ENCODE measurements at places on chromosomes 5 and 9.

DNA sequence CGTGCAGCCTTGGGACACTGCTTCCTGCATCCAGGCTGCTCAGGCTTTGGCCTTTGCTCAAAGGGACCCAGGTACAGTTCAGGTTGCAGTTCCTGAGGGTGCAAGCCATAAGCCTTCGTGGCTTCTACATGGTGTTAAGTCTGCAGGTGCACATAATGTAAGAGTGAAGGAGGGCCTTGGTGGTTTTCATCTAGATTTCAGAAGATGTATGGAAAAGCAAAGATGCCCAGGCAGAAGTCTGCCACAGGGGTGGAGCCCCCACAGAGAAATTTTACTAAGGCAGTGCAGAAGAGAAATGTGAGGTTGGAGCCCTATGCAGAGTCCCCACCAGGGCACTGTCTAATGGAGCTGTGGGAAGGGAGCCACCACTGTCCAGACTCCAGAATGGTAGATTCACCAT lies 200.9 kb downstream of the ICE1 start:
- no peak for DNase-seq

- DNase-seq = no peak
Observed at GRCh38 chr5:123182072-123182471, 93.0 kb downstream of the PRDM6 start.

DNA sequence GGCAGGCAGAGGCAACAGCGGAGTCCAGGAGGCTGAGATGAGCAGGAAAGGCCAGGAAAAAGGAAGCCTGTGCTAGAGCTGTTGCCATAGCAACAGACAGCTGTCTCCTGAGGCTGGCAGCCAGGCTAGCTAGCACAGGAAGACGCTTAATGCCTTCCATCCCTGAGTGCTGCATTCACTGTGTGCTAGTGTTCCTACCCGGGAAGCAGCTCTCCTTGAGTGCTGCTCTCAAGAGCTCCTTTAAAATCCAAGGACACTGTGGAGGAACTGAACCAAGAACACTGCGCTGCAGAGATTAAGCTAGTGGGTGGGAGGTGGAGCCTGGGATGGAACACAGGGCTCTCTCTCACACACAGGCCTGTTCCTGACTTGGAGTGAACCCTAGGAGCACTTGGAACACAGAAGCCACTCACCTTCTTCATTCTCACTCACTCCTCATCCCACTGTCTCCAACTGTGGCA lies 53.5 kb upstream of the IL7R start:
- DNase-seq = peak; percentile 8

- DNase-seq = peak; percentile 1
Observed at GRCh38 chr9:131776473-131776872, 36.6 kb upstream of the RAPGEF1 start.

GRCh38 chr5:139177809-139178588 lies 20.2 kb downstream of the SIL1 start:
- DNase-seq = no peak

GRCh38 chr5:130651440-130651839 lies 513.6 kb downstream of the HINT1 start:
- no peak for DNase-seq

DNA sequence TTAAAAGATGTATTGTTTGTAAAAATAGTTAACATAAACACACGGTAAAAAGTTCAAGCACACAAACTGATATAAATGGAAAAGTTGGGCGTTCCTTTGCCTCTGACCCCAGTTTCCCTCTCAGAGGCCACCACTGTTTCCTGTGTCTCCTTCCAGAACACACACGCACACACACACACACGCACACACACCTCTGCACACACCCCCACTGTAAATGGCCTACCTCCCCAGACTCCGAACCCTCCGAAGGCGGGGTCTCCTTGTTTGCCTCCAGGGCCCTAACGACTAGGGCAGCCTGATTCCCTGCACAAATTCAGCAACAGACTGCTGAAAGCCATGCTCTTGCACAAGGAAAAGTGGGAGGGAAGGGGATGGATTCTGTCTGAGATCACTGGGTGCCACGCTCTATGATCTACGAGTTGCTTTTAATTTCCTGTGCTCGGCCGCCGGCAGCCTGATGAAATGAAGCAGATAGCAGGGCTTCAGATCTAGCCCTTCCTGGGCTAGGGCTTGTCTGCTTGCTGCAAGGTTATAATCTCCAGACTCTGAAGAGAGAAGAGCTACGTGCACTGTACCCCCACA lies 184.0 kb upstream of the IL12B start:
- peak; percentile 38 for DNase-seq

- DNase-seq = no peak
Observed at GRCh38 chr5:10331341-10331796, 22.1 kb upstream of the MARCHF6 start.

DNA sequence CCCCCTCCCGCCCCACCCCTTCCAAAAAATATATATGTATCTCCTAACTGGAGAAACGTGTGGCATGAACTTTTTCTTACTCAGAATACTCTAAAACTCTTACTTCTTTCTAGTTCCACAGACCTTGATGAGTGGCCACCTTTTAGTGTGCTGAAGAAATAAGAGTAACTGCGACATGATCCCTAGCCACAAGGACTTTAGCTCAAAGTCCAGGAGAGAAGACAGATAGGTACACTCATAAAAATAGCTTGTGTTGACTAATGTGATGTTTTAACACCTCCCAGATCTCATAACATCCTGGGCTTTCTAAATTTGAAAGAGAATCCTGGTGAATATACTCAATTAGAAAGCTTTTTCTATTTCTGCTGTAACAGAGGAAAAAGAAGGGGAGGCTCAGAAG lies 1005.0 kb upstream of the DMAC1 start:
- no peak for DNase-seq

- DNase-seq = no peak
Observed at GRCh38 chr5:151923866-151924476, 680 bp downstream of the GLRA1 start.

DNA sequence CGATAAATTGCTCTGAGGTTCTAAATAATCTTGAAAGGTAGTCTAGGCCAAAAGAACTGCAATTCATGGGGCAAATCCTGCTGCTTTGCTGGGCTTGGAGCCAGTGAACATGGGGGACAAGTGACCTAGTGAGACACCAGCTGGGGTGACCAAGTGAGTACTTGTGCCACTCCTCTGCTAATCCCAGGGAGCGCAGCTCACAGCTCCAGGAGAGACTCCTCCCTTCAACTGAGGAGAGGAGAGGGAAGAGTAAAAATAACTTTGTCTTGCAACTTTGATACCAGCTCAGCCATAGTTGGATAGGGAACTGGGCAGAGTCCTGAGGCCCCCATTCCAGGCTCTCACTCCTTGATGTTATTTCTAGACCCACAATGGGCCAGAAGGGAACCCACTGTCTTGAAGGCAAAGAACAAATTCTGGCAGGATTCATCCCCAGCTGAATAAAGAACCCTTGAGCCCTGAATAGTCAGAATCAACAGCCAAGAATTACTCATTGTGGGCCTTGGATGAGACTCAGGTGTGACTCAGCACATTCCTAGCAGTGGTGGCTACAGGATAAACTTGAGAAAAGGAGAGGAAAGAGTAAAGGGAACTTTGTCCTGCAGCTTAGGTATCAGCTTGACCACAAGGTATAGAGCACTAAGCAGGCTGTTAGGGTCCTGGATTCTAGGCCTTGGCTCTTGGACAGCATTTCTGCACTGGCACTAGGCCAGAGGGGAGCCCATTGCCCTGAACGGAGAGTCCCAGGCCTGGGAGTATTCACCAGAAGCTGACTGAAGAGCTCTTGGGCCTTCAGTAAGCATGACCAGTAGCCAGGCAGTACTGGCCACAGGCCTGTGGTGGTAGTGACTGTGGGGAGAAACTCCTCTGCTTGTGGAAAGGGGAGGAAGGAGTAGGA lies 288.3 kb upstream of the CDH18 start:
- peak; percentile 47 for DNase-seq

DNA sequence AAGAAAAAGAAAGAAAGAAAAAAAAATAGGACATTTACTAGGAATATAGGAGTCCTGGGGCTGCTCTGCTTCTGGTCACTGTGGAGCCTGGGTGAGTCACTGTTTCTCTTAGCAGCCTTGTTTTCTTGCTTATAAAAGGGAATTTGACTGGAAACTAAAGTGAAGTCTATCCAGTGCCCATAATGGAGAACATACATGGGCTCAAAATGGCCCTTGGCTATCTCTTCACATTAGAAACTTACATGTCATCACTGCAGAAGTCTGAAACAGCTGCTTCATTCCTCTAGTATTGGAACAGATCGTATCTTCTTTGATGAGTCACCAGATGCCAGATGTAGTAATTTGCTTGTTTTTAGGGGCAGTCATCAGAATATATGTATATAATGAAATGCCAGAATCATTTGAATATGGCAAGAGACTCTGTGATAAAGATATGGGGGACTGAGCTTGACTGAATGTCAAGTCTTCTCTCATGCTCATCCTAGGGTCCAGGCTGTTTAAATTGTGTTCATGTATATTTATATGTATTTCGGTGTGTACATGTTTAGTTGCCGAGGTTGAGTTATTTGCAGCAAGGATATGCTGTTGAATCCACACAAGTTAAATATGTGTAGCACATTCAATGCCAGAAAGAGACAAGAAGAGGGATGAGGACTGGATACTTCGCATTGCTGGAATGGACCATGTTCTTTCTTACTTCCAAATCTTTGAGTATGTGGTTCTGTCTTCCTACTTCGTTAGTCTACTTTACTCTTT lies 56.7 kb downstream of the SGCD start:
- no peak for DNase-seq

DNA sequence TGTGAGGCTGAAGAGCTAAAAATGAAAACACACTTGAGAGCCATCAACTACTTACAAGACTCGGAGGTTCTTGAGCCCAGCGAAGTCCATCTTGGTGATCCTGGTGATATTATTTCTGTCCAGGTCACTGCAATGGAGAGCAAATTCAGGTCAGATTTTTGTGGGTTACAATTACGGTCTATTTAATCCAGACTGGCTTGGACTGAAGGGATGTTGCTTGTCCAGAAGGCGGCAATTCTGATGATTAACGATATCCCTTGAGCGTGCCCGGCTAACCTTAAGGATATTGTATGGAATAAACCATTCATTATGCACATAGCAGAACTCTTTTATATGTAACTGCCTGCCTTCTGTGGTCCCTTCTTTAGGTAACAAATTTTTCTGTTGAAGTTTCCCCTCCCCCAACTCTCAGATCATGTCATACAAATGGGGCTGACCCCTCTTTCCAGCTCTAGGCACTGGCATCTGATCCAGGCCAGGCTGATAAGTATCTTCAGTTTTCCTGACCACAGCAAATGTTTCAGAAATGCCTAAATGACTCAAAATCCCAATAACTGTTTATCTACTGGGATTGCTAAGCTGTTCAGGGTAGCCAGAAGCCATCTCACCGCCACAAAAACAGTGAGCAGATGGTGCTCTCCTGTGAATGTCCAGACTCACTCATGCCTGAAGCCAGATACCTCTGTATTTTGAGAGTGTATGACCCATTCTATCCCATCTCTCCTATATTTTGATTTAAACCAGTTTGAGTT lies 49.4 kb downstream of the SLIT3 start:
- no peak for DNase-seq
